Femur (tissue), 1 donor: ENCODE measurements at places on chromosomes 6 and 20.
A peak's percentile ranks its signal among the peaks of the same experiment; 100 is the strongest.

DNA sequence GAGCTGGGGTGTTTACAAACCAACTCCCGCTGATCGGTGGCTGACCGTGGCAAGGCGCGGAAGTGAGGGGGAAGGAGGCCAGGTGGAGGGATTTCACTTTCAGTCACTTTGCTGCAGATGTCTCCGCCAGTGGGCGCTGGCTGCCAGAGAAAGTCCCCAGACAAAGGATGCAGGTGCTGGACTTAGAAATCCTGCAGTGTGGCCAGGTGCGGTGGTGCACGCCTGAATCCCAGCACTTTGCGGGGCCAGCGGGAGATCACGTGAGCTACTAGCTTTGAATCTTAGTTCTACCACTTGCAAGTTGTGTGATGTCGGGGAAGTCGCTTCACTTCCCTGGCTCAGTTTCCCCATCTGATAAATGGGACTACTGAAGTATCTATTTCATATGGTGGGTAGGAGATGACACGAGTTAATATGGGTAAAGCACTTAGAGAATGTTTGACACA, 180.4 kb downstream of the ZNF217 start:
- peak; percentile 48 for DNase-seq

DNA sequence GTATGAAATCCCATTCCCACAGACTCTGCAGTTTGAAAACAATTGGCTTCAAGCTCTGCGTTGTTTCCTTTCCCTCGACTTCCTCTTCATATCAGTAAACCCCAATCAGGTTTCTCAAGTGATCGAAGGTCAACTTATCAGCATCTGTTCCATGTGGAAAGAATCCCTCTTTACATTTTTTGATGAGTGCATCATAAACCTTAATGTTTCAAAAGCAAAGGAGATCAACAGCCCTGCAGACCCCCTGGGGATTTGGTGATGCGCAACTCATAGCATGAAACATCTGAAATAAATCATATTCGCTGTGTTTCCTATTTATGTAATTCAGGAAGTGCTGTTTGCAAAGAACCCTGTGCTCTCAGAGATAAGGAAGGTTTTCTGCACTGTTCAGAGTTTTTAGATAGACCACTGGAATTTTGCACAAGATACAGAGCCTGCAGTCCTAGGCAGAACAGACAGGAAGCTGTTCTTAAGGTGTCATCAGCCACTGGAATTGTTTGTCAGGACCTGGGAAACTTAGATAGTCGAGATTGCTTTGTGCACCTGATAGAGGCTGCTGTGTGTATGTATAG, 216.0 kb downstream of the HIVEP2 start:
- DNase-seq = no peak

DNA sequence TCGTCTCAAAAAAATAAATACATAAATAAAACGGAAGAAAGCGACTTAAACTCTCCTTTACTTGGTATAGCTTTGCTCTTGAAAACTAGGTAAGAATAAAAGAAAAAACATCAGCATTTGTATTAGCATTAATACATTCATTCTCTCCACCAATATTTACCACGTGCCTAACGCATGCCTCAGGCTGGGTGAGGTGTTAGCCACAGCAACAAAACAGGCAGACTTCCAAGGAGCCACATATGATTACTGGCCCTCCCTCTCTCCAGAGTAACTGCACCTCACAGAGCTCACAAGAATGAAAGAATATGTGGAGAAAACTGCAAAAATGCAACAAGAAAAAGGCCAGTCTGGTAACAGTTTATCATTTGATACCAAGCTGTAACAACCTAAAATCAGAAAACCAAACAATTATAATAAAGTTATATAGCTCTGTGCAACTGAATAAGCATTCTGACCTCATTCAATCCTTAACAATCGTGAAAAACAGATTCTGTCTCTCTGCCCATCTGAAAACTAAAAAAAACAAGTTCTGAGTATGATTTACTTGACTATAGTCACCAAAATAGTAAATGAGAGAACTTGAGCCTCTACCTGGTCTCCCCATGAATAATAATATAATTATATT, 5.2 kb downstream of the NAPB start:
- DNase-seq = no peak

- no peak for DNase-seq
Measured at GRCh38 chr20:63357921-63358905, 2.9 kb downstream of the CHRNA4 start.

DNA sequence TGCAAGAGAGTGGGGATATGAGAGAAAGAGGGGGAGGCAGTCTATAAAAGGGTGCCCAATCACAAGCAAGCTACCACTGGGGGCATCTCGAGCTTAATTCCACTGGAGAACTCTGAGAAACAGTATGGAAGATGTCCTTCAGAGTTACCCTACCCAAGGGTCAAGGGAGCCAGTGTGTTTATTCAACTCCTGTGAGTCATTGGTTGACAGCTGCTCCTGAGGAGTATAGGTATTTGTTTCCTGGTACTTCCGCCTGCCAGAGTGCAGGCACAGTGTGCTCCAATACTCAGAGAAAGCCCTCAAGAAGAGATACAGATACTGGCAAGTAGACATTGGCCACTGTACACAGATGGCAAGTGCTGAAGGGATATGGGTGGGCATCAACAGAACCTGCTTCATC, 49.5 kb downstream of the ARHGAP40 start:
- DNase-seq = no peak

GRCh38 chr6:3850451-3851203, 1.5 kb downstream of the FAM50B start:
- DNase-seq = no peak

GRCh38 chr6:15588971-15589634, 73.7 kb downstream of the DTNBP1 start:
- no peak for DNase-seq

DNA sequence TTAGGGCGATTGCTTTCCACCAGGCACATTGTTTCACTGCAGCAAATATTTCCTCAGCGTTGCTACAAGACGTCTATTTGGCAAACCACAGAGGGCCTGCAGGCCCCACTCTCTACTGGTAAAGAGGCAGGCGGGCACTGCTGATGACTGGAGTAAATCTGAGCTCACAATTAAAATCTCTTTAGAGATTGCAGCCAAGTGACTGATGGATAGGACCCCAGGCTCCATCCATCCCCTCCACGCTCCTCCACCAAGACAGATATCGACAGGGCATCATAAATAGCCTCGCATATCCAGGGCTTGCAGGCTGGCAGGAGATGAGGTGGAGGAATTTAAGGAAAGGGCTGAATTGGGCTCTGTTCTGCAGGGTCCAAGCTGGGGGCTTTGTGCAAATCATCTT, 50.4 kb upstream of the MDGA1 start:
- no peak for DNase-seq

GRCh38 chr6:41630946-41631345, 7.3 kb upstream of the MDFI start:
- peak; percentile 17 for DNase-seq

GRCh38 chr6:42263165-42263728, 45.6 kb upstream of the MRPS10 start:
- no peak for DNase-seq

- DNase-seq = no peak
Measured at GRCh38 chr20:6705106-6705766, 62.2 kb upstream of the BMP2 start.

DNA sequence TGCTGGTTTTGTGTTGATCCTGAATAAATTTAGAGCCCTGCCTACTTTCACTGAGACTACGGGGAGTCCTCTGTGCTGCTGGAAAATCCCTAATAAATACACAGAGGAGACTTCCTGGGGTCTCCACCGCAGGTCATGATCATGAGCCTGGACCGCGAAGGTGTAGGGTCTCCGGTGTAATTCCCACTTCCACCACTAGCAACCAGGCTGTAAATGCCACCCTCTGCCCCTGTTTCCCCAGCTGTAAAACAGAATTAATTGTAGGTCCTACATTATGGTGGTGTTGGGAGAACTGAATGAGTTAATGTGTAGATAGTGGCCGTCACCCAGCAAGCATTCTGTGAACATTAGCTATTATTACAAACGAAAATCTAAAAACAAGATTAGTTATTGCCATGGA, 191.6 kb upstream of the THBS2 start:
- DNase-seq = no peak

- no peak for DNase-seq
Measured at GRCh38 chr6:106470316-106470715, 109.8 kb downstream of the CRYBG1 start.

DNA sequence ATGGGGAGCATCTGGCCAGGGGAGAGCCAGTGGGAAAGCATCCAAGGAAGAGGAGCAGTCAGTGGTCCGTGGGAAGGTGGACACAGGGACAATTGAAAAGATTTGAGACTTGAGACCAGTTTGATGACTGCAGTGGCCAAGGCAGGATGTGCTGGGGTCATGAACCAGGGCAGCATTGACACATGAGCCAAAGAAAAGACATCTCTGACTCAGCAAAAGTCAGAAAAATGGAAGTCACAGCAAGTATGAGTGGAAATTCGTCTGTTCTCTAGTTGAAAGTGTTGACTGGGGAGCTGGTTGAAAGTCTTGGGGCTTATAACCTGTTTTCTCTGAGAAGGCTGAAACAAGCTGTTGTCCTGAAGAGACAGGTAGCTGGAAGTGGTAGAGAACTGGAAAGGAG, 31.3 kb downstream of the RAB22A start:
- no peak for DNase-seq

- no peak for DNase-seq
Measured at GRCh38 chr6:15661853-15662325, 939 bp downstream of the DTNBP1 start.

DNA sequence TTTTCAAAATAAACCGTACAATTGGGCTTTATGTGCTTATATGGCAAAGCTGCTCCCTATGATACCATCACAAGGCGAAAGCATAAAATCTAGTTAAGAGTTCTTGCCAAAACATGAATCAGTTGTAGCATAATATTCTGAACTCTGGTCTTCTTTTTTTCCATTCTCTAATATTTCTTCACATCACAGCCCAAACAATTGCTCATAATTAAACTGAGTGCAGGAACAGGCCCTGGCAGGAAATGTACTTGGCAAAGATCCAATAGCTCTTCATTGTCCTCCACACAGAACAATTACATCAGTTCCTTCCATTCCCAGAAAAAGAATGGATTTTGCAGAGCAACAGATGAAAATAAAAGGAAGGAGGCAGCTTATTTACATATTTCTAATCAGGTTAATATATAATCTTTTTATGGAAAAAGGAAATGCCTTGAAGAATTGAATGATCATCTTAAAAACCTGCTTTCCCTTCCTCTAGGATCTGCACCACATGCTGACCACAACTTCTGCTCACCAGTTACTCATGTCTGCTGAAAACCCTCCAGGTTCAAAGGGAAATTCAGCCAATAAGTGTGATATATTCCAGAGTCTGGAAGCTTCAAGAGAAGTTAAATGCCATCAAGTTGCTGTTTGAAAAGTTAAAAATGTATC, 123.3 kb upstream of the COL21A1 start:
- peak; percentile 74 for DNase-seq

DNA sequence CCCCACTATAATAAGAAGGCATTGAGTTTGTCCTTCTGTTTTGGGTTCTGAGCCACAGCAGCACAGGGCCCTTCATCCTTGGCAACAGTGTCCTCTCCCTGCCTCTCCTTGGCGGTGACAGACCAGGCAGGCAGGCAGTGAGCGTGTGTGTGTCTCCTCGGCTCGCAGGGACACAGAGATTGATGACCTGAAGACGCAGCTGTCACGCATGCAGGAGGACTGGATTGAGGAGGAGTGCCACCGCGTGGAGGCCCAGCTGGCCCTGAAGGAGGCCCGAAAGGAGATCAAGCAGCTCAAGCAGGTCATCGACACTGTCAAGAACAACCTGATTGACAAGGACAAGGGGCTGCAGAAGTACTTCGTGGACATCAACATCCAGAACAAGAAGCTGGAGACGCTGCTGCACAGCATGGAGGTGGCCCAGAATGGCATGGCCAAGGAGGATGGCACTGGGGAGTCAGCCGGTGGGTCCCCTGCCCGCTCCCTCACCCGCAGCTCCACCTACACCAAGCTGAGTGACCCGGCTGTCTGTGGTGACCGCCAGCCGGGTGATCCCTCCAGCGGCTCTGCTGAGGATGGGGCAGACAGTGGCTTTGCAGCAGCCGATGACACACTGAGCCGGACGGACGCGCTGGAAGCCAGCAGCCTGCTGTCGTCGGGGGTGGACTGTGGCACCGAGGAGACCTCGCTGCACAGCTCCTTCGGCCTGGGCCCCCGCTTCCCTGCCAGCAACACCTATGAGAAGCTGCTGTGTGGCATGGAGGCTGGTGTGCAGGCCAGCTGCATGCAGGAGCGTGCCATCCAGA, 24.0 kb downstream of the SDCBP2 start:
- DNase-seq = no peak

GRCh38 chr6:146111881-146112450, 83.1 kb downstream of the GRM1 start:
- DNase-seq = no peak

- DNase-seq = no peak
Measured at GRCh38 chr6:139760128-139760527, 385.7 kb upstream of the CITED2 start.

GRCh38 chr6:4592026-4592425, 184.2 kb upstream of the CDYL start:
- DNase-seq = no peak

DNA sequence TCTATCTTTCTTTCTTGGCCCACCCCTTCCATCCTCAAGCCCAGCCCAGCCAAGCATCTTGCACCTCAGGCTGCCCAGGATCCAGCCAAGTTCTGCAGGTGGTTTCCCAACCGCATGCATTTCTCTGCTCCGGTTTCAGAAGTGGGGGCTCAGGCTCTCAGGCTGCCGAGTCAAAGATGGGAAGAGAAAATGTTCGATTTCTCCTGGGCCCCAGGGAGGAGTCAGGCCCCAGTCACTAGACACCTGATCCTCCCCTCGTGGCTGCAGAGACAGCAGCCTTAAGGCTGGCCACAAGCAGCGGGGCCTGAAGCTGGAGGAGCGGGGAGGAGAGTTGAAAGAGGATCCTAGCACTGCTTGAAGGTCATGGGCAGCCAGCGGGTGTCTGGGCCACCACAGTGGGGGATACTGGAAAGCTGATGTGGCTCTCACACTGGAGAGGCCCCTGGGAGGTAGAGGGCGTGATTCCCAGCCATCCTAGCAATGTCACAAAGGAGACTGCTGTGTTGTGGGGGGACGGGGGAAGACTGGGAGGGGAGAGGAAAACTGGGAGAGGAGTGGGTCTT, 42.2 kb upstream of the ZFAND3 start:
- peak; percentile 32 for DNase-seq

DNA sequence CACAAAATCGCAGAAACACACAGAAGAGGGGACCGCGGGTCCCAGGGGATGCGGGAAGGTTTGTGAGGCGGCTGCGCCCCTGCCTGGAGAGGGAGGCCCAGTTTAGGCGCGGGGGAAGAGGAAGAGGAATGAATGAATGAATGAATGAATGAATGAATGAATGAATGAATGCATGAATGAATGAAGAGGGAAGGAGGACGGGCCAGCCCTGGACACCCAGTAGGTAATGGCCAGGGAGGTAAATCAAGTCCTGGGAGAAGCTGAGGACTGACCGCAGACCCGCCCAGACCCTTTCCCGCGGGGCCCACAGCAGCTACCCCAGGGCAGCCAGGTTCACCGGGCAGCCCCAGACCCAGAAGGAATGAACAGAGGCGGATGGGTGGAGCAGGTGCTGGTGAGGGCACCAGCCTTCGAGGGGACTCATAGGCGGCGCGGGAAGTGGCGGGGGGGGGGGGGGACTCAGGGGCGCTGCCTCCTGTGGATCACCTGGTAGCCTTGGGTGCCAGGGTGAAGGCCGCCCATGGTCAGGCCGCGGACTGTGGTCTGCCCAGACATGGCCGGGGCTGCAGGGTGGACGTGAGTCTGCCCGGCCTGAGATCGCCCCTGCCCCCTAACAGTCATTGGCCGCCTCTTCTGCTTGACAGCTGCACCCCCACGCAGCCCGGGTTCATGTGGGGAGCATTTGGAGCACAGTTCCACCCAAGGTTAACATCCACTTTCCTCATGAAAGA, 192.0 kb upstream of the PDE10A start:
- no peak for DNase-seq
